ENCODE measurements at places on chromosomes 5 and 9.

GRCh38 chr9:97933297-97933998 lies 4.5 kb downstream of the HEMGN start:
- no peak for DNase-seq

GRCh38 chr5:172035049-172035448 lies 28.6 kb upstream of the FBXW11 start:
- no peak for DNase-seq

GRCh38 chr5:132227235-132227484 lies 493 bp downstream of the P4HA2 start:
- DNase-seq, result peak; percentile 34

DNA sequence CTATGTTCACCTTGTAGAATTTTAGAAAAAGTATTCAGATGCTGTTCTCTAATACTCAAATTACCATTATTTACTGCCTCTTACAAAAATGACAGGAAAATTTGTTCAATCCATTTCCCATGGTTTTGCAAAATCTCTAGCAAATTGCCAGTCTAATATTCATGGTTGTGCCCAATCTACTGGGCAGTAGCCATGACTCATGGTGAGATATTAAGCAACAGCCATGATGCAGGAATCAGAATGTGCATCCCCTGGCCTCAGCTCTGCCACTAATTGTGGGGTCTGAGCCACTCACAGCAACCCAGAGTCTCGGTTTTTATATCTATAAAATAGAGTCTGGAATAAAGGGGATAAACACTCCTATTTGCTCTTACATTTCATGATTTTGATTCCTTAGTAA lies 353.6 kb downstream of the DEPDC1B start:
- DNase-seq, result no peak

DNA sequence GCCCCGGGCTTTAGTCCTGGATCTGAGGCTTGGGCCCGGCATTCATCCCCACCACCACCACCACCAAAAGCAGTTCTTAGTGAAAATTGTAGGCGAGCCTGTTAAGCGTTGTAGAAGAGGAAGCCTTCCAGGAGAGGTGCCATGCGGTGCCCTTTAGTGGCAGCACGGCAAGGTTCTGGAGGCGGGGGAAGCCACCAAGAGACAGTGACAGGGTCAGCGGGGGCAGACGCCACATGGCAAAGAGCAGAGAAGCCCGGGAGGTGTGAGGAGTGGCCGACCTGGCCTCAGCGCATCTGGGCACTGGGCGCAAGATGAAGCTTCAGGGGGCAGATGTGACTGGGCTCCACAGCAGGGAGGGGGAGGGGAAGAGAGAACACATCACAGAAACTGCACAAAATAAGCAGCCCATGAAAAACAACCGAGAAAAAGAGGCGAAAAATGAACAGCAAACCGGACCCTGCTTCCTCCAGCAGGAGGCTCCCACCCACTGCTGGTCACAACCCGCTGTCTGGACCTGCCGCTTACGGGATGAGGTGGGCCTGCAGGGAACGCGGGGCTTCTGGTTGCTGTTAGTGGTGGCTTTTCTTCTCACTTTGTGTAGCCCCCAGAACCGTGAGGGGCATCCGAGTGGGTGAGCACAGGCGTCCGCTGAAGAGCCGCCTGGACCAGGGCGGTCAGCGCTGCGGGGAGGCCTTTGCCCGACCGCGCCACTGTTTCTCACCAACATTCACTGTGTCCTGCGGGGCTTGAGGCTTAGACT lies 4.3 kb downstream of the LRRC14B start:
- DNase-seq, result no peak
